ENCODE measurements at places on chromosomes 2 and 18.

GRCh38 chr18:68299906-68300305, 415.0 kb downstream of the TMX3 start:
- DNase-seq, result no peak

- DNase-seq, result no peak
Observed at GRCh38 chr2:102061962-102062795, 70.4 kb downstream of the IL1R2 start.

GRCh38 chr2:16394072-16394985, 271.3 kb downstream of the CYRIA start:
- no peak for DNase-seq

- DNase-seq, result no peak
Observed at GRCh38 chr18:58390399-58390798, 238.5 kb downstream of the ALPK2 start.

DNA sequence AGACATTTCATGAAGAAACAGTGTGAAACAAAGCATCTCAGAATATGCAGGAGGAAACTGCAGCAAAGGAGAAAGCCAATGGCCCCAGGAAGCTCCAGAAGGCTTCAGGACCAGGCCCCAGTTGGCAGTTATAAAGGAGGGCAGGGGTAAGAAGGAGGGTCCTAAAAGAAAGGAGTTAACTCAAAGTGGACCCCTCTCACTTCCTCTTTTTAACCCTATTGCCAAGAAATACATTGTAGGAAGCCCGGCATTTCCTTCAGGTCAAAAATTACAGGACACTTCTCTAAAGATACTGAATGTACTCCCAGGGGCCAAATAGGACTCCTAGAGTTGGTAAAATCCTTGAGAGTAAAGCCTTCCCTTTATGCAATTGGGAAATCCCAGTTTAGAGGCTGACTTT, 77.1 kb upstream of the TGFA start:
- no peak for DNase-seq

GRCh38 chr2:231176066-231176465, 22.4 kb upstream of the ARMC9 start:
- DNase-seq, result no peak

GRCh38 chr2:83067947-83068346, 1391.1 kb downstream of the SUCLG1 start:
- no peak for DNase-seq

GRCh38 chr2:99806758-99807157, 316.9 kb upstream of the REV1 start:
- no peak for DNase-seq

- no peak for DNase-seq
Observed at GRCh38 chr2:158205215-158205614, 103.5 kb downstream of the UPP2 start.

GRCh38 chr18:14959550-14959949, 211.6 kb downstream of the ANKRD30B start:
- DNase-seq, result no peak

GRCh38 chr2:58865436-58865835, 624.3 kb upstream of the FANCL start:
- DNase-seq, result no peak

- no peak for DNase-seq
Observed at GRCh38 chr2:218066926-218067515, 2.0 kb upstream of the RUFY4 start.

DNA sequence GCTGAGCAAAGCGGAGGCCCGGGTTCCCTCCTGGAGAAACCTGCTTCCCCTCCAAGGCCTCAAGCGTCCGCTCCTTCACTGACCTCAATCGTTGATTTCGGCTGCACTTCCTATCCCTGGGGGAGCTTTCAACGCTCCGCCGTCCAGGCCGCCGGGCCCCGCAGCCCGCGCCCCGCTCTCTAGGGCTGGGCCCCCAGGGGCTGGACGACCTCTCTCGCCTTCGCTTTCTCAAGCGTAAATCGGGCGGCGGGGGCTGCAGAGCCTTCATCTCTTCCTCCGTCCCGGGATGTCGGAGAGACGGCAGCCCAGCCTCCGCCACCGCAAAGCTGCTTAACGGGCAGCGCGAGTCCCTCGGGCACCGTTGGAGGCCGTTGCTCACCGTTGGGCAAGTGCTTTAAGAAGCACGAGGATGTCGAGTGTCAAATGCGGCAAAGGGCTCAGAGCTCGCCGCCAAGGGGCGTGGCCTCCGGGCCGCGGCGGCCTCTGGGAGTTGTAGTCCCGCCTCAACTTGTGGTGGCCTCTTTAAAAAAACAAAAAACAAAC, 8.5 kb downstream of the HES6 start:
- DNase-seq, result no peak
